Daoy (cell line): ENCODE measurements at places on chromosomes 2 and 18. TPM values are rescaled to one million over a fixed set of nuclear protein-coding genes. Genes with fewer than 3 reads are reported as not detected.

- DNase-seq: peak; percentile 14
Observed at GRCh38 chr18:519019-519879, 18.7 kb upstream of the COLEC12 start.

DNA sequence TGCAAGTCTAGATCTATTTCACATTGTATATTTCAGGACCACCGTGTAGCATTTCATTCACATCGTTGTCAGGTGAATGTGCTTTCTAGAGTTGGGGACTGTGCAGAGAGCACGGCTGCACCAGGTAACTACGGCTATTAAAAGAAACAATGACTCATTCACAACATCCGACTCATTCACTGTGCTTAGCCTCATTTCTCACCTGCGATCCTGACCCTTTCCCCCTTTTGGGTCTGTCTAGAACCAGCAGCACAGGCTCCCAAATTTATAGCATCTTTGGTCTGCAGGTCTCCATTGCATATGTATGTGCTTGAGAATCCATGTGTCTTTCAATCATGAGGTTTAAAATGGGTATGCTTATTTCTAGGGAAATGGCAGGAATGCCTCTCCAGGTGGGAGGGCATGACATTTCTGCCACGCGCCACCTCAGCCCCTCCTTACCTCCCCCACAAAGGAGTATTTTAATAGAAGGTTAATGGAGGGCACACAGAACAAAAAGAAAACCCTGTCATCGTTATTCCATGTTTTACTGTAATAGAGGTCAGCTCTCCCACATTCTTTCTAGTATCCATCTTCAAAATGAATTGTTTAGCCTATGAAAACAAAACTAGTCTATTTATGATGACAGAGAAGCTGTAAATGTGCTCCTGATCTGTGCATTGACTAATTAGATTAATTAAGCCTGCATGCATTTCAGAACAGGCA is 246.7 kb upstream of the EPHA4 start:
- DNase-seq: no peak

Gene RNF125
- total RNA-seq: 0.18 and 0.57 TPM in 2 replicates

DNA sequence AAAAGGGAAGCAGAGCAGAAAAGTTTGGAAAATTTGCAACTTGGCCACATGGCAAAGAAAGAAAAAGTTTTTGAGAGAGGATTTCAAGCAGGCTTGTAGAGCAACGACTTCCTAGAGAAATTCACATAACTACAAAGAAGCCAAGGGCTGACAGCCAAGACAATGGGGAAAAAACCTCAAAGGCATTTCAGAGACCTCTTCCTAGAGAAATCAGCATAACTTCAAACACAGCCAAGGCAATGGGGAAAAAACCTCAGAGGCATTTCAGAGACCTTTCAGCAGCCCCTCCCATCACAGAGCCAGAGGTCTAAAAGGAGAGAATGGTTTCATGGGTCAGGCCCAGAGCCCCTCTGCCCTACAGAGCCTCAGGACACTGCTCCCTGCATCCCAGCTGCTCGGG is 7.2 kb downstream of the ADI1 start:
- no peak for DNase-seq

DNA sequence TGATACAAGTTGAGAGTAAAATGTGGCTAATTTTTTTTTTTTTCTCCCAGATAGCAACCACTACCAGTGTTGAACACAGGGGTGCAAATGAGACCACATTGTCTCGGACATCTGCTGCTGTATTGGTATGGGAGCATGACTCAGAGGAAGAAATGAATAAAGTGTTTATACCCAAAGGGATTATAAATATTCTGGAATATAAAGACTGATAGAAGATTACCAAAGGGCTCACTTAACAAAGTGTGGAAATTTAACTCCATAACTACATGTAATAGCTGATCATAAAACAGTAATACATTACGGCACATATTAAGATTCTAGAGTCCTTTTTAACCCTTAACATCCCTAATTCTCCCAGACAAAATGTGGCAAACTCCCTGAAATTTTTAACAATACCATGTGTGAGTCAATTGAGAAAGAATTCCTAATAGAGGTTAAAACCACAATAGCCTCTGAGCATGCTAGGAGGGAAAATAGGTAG is 1023.0 kb upstream of the ACVR2A start:
- DNase-seq: no peak

GRCh38 chr18:67367540-67367939 is 149.0 kb downstream of the DSEL start:
- DNase-seq: no peak

GRCh38 chr18:72935744-72936143 is 68.0 kb upstream of the NETO1 start:
- no peak for DNase-seq

Gene ABCG5
- total RNA-seq: not detected in 2 replicates

DNA sequence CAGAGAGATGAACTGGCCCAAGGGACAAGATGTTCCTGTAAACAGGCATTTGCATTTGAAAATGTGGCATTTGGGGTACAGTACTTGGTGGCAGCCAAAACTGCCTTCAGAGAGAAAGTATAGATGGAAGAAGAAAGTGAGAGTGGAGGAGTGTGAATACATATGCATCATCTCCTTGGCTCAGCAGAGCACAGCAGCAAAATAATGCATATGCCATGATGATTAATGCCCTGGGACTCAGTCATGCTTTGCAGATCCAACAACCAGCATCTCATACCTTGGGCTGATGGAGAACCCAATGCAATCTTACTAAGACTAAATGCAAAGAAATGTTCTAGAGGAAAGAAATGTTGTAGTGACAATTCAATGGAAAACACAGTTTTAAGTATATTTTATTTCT is 29.7 kb upstream of the CYTIP start:
- DNase-seq: no peak

- no peak for DNase-seq
Observed at GRCh38 chr2:216845426-216845825, 14.4 kb downstream of the TNP1 start.

Gene BIRC6
- 44.8 and 63.6 TPM in 2 replicates for total RNA-seq

Gene TSGA10
- 8.2 TPM in 2 replicates for total RNA-seq

- DNase-seq: no peak
Observed at GRCh38 chr2:239753401-239753837, 271.7 kb downstream of the NDUFA10 start.

- DNase-seq: no peak
Observed at GRCh38 chr2:135227386-135227785, 175.3 kb downstream of the RAB3GAP1 start.

GRCh38 chr2:56666777-56667176 is 483.0 kb downstream of the CCDC85A start:
- no peak for DNase-seq

- DNase-seq: no peak
Observed at GRCh38 chr2:189952536-189953109, 109.9 kb downstream of the MSTN start.

- DNase-seq: no peak
Observed at GRCh38 chr2:99949530-99949929, 192.9 kb downstream of the AFF3 start.

GRCh38 chr2:134550566-134551164 is 168.1 kb downstream of the TMEM163 start:
- peak; percentile 5 for DNase-seq

Gene WDCP
- total RNA-seq: 14.6 and 18.0 TPM in 2 replicates

- DNase-seq: no peak
Observed at GRCh38 chr18:78722386-78722785, 257.2 kb upstream of the SALL3 start.

- DNase-seq: no peak
Observed at GRCh38 chr2:104033399-104033798, 820.5 kb upstream of the POU3F3 start.

- no peak for DNase-seq
Observed at GRCh38 chr2:224417361-224417729, 15.4 kb upstream of the FAM124B start.

Gene EMILIN1
- 6.0 and 10.2 TPM in 2 replicates for total RNA-seq

DNA sequence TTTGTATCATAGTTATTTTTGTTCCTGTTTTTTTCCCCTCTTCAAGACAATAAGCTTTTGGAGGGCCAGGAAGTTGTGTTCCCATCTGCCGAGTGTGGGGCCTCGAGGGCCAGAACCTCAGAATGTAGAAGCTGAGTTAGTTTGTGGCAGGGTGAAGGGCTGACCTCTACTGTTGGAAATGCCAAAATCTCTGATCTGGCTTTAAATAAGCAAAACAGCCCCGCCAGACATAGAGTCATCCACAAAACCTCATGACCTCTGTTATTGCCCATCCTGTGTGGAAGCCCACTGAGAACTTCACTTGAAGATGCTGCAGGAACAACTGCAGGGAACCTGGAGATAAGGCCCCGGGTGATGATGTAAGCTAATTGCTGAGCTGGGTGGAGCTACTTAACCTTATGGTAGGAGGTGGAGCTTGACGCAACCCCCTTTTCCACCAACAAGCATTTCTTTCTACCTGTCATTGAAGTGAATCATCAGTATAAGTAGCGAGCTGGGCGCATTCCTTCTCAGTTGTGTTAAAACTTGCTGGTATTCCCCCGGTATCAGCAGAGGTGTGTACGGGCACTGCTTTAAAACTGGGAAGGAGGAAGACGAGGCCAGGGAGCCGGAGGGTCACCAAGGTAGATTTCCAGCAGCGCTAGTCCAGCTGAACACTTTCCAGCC is 177.2 kb downstream of the NEDD4L start:
- DNase-seq: peak; percentile 91

Gene POLE4
- 31.8 and 46.5 TPM in 2 replicates for total RNA-seq

DNA sequence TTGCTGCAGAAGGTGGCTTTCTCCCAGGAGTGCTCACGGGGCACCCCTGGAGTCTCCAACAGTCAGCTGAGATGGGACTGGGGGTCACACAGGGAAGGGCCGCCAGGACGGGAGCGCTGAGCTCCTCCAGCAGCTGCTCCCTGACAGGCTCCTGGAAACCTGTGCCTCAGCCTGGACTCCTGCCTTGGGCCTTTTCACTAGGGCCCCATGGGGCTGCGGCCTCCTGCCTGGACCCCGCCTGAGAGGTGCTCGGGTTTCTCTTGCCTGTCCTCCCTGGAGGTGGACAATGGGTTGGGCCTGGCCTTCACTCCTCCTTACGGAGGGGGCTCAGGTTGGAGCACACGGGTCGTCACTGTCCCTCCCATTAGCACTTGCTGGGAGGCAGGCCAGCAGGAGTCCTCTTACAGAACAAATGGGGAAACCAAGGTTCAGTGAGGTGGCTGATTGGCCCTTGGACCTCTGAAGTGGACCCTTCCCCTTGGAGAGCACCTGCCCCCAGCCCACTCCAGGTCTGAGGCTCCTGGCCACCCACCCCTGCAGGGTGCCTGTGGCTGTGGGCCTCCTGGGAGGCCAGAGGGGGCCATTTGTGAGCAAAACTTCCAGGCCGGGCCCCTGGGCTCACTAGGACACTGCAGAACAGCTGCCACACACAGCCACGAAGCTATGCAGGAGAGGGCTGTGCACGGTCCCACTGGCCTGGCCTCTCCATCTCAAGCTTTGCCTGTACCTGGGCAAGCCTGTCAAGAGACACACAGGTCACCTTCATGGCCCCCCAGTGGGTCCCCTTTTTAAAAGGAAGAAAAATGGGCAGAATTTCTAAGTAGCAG is 57.1 kb upstream of the ODC1 start:
- DNase-seq: no peak

DNA sequence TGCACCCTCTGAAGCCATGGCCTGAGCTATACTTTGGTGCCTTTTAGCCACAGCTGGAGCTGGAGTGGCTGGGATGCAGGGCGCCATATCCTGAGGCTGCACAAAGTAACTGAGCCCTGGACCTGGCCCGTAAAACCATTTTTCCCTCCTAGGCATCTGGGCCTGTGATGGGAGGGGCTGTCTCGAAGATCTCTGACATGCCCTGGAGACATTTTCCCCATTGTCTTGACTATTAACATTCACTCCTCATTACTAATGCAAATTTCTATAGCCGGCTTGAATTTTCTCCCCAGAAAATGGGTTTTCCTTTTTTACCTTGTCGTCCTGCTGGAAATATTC is 15.4 kb downstream of the TAF1B start:
- no peak for DNase-seq

Gene C2orf78
- total RNA-seq: under 0.01 TPM in 1 of 2 replicates, not detected in the other

Gene SH2D6
- 0.34 TPM in 1 of 2 replicates, not detected in the other for total RNA-seq

Gene CRYGD
- not detected in 2 replicates for total RNA-seq

- DNase-seq: peak; percentile 46
Observed at GRCh38 chr2:200585730-200586643, at the start of gene AOX1. Gene AOX1, plus strand, starts transcription at chr2:200586014. Its CDS starts 95 bp downstream, at chr2:200586109.

DNA sequence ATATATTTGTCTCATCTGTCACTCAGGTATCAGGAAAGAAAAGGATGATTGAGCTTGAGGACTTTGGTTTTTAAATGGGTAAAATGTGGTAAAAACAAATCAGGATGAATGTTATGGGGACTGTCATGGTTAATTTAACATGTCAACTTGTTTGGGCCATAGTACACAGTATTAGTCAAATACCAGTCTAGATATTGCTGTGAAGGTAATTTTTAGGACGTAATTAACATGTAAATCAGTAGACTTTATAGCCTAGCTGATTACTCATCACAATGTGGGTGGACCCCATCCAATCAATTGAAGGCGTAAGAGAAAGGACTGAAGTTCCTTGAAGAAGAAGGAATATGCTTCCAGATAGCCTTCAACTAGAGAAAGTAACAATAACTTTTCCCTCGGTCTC is 275.7 kb upstream of the ZNF804A start:
- DNase-seq: no peak

GRCh38 chr2:113376913-113377445 is 60.5 kb upstream of the ZNG1B start:
- no peak for DNase-seq

GRCh38 chr18:64444819-64445218 is 295.9 kb upstream of the LINC00305 start:
- DNase-seq: no peak

Gene POTEF
- total RNA-seq: 4.0 and 5.4 TPM in 2 replicates

Gene LDLRAD4
- 0.15 and 8.2 TPM in 2 replicates for total RNA-seq

Gene ZNF892
- 1.7 and 5.3 TPM in 2 replicates for total RNA-seq

GRCh38 chr2:200509235-200509611 is 645 bp downstream of the KCTD18 start:
- DNase-seq: no peak

- DNase-seq: no peak
Observed at GRCh38 chr18:27966881-27967280, 210.0 kb downstream of the CDH2 start.

GRCh38 chr2:112683550-112684414 is 37.0 kb upstream of the NT5DC4 start:
- DNase-seq: no peak

DNA sequence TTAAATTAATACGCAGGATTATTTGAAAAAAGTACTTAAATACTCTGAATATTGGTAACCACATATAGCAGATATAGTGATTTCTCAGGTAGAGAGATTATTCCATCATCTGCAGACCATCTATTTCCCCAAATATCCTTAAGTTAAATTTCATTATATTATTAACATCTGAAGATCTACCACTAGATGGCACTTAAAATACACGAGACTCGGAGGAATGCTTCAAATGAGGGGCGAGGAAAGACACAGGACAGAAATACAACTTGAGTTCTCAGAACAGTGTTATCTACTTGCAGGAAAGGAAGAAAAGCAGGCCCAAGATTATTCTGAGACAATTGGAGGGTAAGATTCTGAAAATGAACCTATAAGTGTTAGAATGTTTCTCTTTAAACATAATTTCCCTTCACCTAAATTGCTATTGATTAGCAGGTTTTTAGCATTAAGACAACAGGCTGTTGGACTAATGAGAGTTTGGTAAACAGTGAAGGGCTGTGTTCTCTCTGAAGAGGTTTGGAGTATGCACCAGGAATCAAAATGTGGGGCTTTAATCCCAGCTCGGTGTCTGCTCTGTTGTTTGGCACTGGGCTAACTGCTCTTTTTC is 76.9 kb upstream of the GCFC2 start:
- DNase-seq: peak; percentile 27

- DNase-seq: peak; percentile 85
Observed at GRCh38 chr18:26548415-26549262, at the start of gene KCTD1. Gene KCTD1, minus strand, starts transcription at chr18:26548553. Its CDS starts 17 bp downstream, at chr18:26548536.
